Sciatic nerve (tissue), 2 donors: ENCODE measurements at places on chromosomes 12 and 14.

DNA sequence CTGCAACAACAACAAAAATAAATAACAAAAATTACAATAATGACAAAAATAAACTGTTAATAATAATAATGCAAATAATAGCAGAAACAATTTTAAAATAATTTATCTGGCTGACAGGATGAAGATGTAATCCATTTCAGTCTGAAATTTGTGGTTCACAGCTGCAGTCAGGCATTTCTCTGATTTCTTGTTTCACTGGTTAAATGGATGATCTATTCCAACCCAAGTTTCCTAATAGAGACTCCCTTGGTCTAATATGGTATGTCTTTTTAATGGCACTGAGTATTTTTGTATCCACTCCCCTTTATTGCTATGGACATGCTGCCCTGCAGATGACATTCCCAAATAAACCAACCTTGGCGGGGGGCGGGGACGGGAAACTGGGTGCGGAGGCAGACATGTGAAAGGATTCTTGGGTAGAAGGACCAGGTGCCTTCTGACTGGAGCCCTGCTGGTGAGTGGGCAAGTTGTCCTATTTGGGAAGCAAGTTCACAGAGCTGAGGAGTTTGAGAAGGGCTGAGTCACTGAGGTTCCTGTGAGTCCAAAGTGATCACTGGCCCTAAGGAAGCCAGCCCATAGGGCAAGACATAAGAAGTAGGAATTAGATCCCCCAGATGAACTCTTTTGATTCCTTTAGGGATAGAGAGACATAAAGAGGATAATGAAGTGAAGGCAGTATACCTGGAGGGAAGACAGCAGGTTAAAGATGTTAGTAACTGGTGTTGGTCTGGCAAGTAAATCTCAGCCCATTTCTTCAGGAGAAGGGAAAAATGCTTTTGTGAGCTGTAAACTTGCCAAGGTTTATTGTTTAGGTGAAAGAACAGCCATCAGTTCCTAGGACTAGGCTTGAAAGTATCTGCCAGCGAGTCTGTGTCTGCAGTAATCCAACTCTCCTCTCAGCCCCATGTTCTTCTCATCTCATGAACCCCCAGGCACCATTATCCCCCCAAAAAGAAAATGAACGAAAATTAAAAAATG, 14.5 kb downstream of the FOXG1 start:
- no peak for DNase-seq

DNA sequence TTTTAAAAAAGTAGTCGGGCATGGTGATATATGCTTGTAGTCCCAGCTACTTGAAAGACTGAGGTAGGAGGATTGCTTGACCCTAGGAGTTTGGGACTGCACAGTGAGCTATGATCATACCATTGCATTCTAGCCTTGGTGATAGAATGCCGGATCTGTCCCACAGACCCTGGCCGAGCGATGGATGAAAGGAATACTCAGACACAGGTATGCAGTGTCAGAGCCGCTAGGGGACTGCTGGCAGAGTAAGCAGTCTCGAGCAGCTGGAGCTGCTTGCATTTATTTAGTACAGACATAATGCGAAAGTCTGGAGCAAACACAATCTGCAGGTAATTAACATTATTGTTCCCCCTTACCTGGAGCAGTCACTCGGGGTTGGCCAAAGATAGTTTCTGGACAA, 18.6 kb downstream of the AICDA start:
- DNase-seq = no peak

DNA sequence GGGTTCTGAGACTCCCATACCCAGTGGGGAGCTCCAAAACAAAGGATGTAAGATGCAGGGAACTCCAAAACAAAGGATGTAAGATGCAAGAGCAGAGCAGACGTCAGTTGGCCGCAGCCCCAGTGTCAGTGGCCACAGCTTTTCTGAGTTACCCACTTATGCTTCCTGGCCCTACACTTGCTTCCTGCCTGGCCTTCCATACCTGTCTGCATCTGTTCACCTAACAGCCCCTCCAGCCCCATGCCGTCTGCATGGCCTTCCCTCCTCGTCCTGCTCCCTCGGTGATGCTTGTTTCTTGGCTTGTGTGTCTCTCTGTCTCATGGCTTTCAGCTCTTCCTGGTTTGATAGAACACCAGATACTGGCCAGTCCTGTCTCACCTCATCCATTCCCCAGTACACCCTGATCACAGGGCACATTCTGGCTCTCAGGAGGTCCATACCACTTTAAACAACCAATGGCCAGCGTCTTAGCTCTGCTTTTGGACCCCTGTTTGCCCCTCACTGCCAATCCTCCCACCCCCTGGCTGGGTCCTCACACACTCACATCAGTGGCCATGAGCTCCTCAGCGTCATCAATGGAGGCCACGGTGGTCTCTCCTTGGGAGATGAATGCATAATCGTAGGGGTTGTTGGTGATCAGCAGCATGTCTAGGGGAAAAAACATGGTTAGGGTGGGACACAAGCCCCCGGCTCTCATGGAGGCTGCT, 5.3 kb downstream of the MYH7 start:
- DNase-seq = no peak

DNA sequence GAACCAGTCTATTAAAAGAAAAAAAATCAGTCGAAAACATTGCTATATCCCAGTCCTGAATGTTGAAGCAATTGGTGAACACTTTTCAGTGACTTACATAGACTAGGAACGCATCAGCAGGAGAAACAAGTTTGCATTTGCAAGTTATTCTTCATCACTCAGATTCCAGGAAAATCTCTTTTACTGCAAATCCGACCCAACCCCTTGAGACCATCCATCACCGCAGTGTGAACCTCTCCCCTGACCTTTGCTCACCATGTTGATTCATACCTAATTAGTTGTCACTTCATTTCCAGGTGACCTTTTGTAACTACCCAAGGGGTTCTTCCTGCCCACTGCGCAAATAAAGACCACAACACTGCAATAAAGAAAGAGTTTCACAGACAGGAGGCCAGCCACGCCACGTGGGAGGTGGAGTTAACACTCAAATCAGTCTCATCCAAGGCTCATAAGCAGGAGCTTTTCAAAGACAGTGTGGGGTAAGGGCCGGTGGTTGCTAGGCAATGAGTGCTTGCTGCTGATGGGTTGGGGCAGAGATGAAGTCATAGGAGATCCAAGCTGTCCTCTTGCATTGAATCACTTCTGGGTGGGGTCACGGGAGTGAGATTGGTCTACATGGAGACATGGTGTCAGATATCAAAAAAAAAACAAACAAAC, 241.3 kb upstream of the TMEM132C start:
- no peak for DNase-seq

- no peak for DNase-seq
Measured at GRCh38 chr14:89957376-89957775, 1.6 kb downstream of the TDP1 start.

DNA sequence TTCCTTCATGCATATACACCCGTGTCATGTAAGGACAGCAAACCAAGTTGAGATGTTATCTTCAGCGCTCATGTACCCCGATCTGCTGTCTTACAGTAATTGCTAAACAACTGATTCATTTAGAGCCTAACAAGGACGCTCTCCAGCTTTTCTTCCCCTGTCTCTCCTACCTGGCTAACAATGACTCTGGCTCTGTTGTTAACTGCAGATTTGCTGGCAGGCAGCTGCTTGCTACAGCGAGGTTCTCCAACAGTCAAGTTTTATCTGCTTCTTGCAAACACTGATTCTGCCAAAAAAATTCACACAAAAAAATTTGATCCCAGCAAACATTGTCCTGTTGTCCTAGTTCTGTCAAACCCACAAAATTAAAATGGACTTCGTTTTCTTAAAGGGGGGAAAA, 101.6 kb downstream of the OTX2 start:
- DNase-seq = no peak

- DNase-seq = no peak
Measured at GRCh38 chr14:55848964-55849363, 269.0 kb downstream of the KTN1 start.

DNA sequence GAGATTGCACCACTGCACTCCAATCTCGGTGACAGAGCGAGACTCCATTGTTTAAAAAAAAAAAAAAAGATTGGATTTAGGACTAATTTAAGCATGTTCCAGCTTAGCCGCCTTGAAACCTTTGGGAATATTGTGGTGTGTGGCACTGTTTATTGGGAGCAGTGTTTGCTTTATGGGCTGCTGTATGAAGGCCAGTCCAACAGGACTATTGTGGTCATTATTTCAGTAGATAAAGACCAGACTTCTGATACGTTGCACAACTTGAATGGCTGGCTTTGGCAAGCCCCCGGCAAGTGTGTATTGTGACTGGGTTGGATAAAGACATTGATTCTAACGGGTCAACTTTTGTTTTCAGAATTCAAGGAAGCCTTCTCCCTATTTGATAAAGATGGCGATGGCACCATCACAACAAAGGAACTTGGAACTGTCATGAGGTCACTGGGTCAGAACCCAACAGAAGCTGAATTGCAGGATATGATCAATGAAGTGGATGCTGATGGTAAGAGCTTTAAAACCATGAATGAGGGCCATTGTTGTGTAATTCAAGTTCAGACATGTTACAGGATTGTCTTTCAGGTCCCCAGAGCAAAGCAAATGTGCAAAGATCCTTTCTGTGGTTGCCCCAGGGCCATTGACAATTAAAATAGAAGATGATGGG, 4.2 kb downstream of the CALM1 start:
- DNase-seq = no peak

DNA sequence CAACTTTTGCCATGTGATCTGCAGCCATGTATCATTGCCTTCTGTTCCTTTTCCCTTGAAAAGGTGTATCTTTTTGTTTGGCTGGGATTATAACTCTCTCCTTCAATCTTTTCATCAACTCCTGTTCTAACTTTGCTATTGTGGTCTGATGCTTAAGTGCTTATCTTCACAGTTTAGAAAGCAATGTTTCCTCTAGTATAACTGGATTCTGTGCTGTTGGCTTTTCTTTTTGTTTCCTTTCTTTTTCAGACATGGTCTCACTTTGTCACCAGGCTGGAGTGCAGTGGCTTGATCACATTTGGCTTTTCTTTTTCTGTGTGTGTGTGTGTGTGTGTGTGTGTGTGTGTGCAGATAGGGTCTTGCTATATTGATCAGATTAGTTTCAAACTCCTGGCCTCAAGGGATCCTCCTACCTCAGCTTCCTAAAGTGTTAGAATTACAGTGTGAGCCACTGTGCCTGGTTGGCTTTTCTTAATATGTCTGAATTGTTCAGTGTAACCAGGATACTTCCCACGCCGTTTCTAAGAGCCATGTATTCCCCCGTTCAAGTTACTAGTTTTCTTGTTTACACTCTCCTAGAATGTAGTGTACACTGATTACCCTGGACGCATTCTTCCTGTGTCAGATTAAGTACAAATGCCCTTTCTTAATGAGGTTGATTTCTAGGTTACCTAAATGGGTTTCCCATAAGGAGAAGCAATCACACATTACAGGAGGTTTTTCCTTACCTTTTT, 35.5 kb downstream of the JAG2 start:
- no peak for DNase-seq

- DNase-seq = no peak
Measured at GRCh38 chr12:93043192-93043876, 114.2 kb upstream of the EEA1 start.

GRCh38 chr12:67650388-67651131, 2.0 kb downstream of the DYRK2 start:
- DNase-seq = no peak

- DNase-seq = no peak
Measured at GRCh38 chr12:120290609-120291305, 946 bp downstream of the RNU4-2 start.

DNA sequence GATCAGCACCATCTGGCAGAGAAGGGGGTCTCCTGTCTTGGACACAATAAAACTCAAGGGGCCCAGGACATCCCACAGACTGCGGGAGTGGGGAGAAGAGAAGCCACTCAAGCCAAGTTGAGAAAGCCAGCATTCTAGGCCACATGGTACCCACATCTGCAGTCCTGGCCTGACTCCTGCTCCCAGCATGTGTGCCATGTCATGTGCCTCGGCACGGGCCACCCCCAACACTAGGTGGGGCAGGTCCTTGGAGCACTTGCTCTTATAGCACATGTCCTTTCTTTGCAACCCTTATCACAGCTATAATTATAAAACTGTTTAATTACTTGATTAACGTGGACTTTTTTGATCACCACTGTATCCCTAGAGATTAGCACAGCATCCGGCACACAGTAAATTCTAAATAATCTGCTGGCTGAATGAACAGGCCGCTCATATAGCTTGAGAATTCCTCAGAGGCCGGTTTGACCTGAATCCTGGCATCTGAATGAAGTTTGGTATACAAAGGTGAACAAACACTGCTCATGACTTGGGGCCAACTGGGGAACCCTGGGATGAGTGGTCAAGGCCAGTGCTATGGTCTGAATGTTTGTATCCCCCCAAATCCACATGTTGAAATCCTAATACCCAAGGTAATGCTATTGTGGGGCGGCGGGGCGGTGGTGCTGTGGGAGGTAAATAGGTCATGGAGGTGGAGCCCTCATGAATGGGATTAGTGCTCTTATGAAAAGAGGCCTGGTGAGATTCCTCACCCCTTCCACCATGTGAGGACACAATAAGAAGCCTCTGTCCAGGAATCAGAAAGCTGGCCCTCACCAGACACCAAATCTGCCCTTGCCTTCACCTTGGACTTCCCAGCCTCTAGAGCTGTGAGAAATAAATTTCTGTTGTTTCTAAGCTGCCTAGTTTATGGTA, 6.6 kb downstream of the NCKAP5L start:
- DNase-seq = no peak
